ENCODE measurements at places on chromosomes 2 and 18.

GRCh38 chr2:200702646-200703118 lies 109.0 kb upstream of the BZW1 start:
- no peak for DNase-seq

DNA sequence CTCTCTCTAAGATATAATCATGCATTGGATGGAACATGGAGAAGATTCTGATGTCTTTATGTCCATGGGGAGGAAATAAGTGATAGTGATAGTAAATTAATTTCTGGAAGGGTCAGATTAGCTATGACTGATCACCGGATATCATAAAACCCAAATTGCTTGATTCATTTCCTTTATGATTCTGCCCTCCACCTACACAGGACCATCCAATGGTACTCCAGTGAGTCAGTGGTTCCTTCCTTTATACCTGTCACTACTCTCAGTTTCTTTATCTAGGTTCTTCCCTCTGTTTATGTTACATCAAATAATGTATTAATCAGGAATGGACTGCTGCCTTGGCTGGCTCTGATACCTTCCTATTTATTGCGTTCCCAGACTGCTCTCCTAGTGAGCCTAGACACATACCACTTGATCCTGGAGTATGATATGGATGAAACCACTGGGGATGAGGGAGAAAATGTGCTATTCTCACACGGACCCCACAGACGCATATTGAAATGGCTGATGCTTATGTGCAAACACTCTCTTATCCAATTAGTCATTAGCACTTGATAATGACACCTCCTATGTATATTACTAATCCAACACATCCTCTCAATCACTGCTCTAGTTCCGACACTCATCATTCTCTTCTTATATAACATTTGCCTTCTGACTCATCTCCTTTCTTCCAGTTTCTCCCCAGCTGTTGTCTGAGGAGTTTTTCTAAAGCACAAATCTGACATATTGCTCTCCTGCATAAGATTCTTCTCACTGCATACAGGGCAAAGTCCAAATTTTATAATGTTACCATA lies 315.6 kb downstream of the INSIG2 start:
- no peak for DNase-seq

GRCh38 chr2:113012436-113013335 lies 7.4 kb downstream of the IL36A start:
- no peak for DNase-seq

GRCh38 chr2:229445019-229445418 lies 173.9 kb upstream of the PID1 start:
- no peak for DNase-seq

DNA sequence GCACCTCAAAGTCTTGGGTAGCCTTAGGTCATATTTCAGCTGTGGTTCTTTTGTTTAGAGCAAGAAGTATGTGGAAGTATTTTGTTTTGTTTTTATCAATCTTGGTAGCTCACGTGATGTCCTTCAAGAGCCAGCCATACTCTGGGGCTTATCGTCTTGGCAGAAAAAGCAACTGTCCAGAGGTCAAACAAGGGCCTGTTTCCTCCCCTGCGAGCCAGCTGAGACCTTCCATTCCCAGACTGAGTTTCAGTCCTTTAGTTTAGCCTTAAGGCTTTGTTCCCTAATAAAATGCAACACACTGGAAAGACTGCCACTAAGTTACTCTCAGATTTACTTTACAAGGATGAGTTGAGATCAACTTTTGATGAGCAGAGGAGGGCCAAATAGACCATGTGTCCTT lies 63.5 kb downstream of the TXNL1 start:
- DNase-seq: no peak

- no peak for DNase-seq
Observed at GRCh38 chr2:232542715-232543467, 3.4 kb downstream of the CHRNG start.

GRCh38 chr2:178177066-178177679 lies 17.1 kb upstream of the OSBPL6 start:
- no peak for DNase-seq

DNA sequence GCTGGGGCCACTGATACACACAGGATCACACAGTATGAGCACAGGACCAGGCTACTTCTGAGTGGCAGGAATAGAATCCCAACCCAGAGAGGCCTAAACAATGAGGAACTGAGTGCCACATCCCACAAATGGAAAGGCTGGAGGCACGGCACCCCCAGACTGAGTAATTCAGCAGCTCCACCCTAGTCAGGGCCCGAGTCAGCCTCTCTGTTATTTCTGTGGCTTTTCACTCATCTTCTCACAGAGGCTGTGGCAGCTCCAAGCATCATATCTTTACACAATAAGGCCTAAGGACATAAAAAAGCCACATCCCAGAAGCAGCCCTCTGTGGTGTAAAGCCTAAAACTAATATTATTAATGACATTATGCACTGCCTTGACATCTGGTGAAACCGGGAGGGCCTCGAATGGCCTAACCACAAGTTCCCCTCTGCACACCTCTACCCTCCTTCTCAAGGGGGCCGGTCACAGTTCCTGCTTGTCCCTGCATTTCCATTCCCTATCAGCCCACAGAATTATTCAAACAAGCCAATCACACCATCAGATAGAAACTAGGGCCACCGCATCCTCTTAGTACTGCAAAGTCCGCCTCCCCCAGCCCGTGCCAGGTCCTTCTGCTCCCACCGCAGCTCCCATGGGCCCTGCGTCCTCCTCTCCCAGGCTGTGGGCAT lies 12.5 kb upstream of the MAL start:
- no peak for DNase-seq

DNA sequence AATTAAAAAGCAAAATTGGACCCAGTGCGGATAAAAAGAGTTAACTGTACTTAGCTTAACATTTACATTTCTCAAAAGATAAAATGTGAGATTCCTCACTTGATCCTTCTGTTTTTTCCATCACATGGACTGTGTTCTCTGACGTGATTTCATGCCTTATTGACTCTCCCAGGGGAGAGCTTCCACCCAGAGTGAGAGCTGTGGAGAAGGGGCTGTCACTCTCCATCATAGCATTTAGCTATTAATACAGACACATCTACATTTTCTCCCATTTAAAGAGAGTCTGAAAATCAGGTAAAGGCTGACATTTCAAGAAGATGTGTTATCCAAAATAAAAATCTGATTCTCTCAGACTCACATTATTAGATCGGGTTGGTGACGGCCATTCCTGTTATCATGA lies 493.8 kb downstream of the FBXO15 start:
- no peak for DNase-seq

- DNase-seq: peak; percentile 59
Observed at GRCh38 chr2:119407430-119408220, 24.0 kb upstream of the TMEM37 start.

- no peak for DNase-seq
Observed at GRCh38 chr18:10252494-10252893, 201.9 kb upstream of the APCDD1 start.

DNA sequence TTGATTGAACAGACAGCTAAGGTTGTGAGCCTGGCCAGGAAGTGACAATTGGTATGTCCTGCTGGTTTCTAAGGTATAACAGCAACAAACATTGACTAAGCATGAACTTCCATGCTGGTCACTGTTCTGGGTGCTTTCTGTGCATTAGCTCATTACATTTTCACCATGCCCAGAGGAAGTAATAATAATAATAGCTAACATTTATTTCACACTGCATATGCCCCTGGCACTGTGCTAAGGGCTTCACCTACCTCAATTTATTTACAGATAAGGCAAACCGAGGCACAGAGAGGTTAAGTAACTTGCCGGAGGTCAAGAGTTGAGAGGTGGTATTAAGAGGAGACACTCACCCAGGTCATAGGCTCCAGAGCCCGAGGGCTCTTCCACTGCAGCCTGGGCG lies 113.6 kb downstream of the PDCL3 start:
- DNase-seq: no peak

- DNase-seq: peak; percentile 91
Observed at GRCh38 chr2:85134896-85135659, 1.9 kb downstream of the TCF7L1 start.

DNA sequence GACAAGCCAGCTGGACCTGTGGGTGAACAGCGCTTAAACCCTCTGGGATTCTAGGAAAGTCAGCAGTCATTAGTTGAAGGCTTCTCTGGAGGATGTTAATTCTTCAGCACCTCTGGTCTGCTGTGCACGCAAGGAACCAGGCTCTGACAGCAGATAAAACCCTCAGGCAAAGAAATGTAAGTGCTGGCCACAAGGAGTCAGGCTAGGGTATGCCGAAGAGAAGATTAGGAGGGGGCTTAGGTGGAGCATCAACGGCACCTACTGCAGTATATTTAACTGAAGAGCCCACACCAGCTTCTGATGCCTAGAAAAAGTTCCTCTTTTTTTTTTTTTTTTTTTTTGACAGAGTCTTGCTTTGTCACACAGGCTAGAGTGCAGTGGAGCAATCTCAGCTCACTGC lies 304.2 kb upstream of the MC4R start:
- DNase-seq: peak; percentile 64

GRCh38 chr18:27226556-27227075 lies 41.5 kb upstream of the CHST9 start:
- DNase-seq: no peak

GRCh38 chr2:209476367-209477208 lies 52.7 kb downstream of the MAP2 start:
- no peak for DNase-seq

GRCh38 chr2:386406-387103 lies 98.7 kb upstream of the ALKAL2 start:
- DNase-seq: no peak

DNA sequence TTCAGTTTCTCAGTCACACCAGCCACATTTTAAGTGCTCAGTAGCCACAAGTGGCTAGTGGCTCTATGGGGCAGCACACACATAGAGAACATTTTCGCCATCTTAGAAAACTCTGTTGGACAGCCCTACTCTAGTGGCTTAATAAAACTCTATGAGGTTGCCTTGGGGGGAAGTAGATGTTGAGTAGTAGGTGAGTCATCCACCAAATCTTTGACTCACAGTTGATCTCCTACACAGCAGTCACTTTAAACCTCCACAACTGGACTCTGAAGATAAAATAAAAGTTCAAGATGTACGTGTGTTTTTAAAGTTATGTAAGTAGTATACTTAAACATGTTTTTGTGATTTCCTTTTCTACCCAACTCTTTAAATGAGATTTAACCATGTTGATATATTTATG lies 379.0 kb downstream of the SETBP1 start:
- DNase-seq: no peak

DNA sequence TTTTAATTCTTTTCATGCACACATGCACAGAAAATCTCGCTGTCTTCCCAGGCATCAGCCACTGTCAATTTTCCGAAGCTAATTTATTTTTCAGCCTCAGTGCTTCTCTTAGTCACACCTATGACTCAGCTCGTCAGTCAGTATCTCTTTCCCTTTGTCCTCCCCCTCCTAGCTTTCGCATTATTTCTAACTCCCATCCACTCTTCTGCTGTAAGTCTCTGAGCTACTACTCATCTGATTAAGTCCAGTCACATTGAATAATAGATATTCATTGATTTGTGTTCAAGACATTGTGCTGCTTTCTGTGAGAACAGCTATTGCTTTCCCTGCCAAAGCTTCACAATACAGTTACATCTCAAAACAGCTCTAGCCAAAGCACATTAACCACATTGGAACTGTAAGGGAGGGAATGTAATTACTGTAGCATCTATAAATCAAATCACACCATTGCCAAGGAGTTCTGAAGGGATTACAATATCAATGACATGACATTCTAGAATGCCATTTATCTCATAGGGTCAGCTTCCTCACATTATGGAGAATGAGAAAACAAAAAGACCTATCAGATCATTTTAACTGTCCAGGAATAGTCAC lies 89.4 kb downstream of the SCN3A start:
- no peak for DNase-seq

- DNase-seq: no peak
Observed at GRCh38 chr2:219392754-219393153, 5.0 kb upstream of the DNPEP start.

DNA sequence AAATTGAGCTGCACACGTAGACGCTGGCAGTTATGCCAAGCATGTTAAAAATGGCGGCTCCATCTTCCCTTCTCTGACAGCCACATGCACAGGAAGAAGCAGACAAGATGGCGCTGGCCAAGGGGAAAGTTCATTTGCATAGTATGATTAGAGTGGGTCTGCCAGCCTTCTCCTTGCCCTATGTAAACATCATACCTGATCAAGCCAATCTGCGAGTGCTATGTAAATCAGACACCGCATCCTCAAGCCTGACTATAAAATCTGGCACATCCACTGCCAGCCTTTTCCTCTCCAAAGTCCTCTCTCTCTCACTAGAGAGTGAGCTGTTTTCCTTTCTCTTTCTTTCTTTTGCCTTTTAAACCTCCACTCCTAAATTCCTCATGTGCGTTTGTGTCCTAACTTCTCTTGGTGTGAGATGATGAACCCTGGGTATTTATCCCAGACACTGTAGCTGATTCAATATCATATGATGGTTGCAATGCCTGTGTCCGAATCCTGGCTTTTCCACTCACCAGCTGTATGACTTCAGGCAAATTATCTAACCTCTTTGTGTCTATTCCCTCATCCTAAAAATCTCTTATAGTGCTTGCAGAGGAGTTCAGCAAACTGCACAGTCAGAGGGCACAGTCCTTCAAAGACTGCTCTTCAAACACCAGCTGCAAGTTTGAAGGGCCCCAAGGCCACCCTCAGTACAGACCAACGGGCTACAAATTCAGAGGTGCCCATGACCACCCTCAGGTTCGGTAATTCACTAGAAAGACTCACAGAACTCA lies 39.3 kb upstream of the ITSN2 start:
- DNase-seq: no peak

DNA sequence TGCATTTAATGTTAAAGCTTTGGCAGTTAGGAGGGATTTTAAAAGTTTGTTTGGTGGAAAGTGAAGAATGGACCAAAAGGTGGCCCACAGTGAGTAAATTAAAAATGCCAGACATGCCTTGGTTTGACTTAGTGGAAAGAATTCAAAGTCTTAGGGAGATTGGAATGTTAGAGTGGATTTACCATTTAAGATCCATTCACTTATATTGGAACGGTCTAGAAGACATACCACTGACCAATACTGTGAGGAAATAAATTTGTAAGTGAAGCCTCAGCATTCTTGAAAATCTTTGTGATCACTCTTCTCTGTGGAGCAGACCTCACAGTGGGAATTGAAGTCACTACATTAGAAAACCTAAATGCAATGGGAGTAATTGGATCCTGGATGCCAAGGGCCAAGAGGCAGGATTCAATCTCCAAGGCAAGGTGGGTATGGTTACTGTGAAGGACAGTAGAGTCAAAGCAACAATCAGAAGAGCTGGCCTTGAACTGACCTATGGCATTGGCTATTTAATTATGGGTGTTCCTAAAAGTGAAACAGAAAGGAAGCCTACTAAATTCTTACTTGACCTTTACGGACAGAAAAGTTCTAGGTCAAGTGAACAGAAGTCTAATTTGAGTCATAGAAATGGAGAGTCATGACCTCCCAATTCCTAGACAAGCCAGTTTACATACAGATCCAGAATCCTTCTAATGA lies 40.2 kb upstream of the VRK2 start:
- DNase-seq: no peak

DNA sequence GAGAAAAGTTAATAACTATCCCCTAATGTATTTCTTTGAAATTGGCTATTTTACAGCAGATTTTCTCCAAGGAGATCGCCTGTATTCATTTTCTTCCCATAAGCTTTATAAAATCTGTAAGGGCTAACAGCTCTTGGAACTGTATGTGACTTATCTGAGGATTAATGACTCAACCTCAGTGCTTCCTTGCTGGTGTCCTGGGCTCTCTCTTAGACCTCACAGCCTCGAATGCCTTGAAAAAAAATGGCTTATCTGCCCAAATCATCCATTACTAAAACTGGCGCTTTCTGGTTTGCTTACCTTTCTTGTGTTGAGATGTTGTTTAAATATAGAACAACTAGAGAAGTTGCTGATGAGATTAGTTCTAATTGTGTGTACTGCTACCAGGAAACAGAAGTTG lies 713.6 kb downstream of the SLC4A3 start:
- DNase-seq: no peak

- no peak for DNase-seq
Observed at GRCh38 chr2:160870729-160871465, 289.3 kb upstream of the TANK start.
